ENCODE measurements at places on chromosomes 7 and 10. TPM values are rescaled to one million over a fixed set of nuclear protein-coding genes. Genes with fewer than 3 reads are reported as not detected.

- H3K27me3 ChIP-seq: no peaks in the 10 kb centered on the region
- H3K27ac ChIP-seq: no peak overlapping the region
- H3K4me3 ChIP-seq: no peak overlapping the region
- no peak for DNase-seq
These were observed 106.5 kb downstream of the ABLIM1 start for GRCh38 chr10:114551636-114551972.

DNA sequence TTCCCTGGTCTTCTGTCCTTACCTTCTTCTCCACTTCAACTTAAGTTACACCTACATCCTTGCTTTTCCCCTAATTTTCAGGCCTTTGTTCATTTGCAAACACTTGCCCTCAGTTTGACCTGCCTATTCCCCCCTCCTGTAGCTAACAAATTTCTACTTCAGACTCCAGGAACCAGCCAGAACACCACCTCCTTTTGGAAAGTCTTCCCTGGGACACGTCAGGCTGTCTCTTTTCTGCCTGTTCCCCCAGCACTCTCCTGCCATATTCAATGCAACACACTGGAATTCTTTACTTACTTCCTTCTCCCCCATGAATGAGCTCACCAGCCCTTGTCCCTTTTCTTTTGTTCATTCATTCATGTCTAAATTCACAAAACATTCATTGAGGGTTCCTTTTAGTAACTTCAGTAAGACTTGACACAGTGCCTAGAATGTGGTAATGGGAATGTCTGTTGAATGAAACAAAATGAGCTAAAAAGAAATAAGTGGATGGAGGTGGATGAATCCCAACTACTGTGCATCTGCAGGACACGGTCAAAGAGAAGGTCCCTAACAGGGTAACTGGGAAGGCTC, 478.0 kb downstream of the KCNMA1 start:
- no peak overlapping the region for H3K27ac ChIP-seq
- H3K27me3 ChIP-seq: no peaks in the 10 kb centered on the region
- DNase-seq: no peak

- H3K27me3 ChIP-seq: no peaks in the 10 kb centered on the region
- peak overlapping the region; percentile 82 for H3K4me3 ChIP-seq
- H3K36me3 ChIP-seq: no peaks in the 10 kb centered on the region
- peak overlapping the region; percentile 97 for H3K27ac ChIP-seq
These were observed 1.0 kb downstream of the ATE1 start for GRCh38 chr10:121926671-121927317.

DNA sequence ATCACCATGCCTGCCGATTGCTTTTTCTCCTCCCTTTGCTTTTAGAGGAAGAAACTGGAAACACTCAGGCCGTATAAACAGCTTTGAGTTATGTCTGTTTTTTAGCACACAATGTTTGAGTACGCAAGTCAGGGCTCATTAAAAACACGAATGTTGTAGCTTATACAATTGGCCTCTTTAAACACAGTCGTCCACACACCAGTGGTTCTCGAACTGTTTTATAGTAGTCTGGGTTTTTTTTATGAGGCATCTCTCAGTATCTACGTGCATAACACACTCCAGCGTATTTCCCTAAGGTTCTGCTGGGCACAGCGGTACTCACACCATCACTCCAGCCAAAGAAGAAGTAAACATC, 13.4 kb upstream of the CARD11 start:
- H3K4me1 ChIP-seq: no peaks in the 10 kb centered on the region
- DNase-seq: no peak
- no peaks in the 10 kb centered on the region for H3K27me3 ChIP-seq
- H3K27ac ChIP-seq: no peak overlapping the region
- H3K36me3 ChIP-seq: no peaks in the 10 kb centered on the region

DNA sequence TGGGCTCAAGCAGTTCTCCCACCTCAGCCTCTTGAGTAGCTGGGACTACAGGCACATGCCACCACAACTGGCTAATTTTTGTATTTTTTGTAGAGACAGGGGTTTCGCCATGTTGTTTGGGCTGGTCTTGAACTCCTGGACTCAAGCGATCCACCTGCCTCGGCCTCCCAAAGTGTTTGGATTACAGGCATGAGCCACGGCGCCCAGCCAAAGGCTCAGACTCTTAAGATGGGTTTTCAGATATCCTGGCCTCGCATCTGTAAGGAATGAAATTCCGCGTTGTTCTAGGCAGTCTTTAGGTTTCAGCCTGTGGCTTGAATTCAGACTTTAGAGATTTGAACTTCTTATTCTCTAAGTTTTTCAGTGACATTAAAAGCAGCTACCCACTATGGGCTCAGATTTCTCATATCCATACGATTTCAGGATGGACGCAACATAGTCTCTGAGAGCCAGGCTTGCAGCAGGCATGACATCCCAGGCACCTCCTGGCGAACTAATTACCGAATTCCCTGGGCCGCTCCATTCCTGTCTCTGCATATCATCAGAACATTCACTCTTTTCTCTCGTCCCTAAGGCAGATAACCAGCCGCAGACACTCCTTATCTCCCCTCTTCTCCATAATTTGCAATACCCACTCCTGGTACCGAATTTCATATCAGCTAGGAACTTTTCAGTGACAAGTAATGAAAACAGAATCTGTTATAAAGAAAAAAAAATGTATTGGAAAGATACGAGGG, 29.7 kb downstream of the IL15RA start:
- no peaks in the 10 kb centered on the region for H3K27me3 ChIP-seq
- no peaks in the 10 kb centered on the region for H3K36me3 ChIP-seq
- peaks cover 5% of the 10 kb centered on the region for H3K4me1 ChIP-seq
- H3K4me3 ChIP-seq: no peak overlapping the region
- no peak for DNase-seq

DNA sequence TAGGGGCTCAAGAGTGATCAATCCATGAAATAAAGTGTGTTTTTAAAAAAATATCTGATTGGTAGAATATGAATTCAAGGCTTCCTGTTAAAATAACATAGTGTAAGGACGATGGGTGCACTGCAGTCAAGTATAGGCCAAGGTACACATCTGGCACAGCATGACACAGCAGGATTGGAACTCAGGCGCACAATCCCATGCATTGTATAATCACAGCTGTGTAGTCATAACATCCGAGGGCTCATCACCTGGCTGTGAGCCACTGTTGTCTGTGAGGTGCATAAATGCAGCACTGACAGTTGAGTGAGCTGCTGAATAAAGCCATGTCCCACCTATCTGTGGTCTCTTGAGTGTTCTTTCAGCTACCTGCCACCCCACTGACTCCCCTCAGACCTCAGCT, 142.3 kb upstream of the HPS1 start:
- no peaks in the 10 kb centered on the region for H3K4me1 ChIP-seq
- H3K36me3 ChIP-seq: no peaks in the 10 kb centered on the region
- H3K27ac ChIP-seq: no peak overlapping the region
- no peak for DNase-seq
- H3K4me3 ChIP-seq: no peak overlapping the region

DNA sequence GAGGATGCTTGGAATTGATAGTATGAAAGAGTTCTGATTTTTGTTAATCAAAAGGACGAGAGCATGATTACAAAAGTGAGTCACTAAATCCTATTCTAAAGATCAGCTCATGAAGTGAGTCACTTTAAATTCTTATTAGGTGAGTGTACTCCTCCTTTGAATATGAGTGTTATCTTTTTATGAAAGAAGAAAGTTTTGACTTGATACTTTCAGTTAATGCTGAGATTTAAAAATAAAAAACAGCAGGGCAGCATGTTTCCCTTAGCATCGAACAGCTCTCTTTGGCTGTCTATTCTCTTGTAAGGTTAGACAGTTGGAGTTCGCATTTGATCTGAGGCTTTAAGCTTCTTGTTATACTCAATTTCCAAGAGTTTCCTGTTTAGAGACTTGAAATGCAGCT, 222.0 kb downstream of the TWIST1 start:
- no peak overlapping the region for H3K27ac ChIP-seq
- H3K27me3 ChIP-seq: no peaks in the 10 kb centered on the region
- no peak for DNase-seq
- no peak overlapping the region for H3K4me3 ChIP-seq

DNA sequence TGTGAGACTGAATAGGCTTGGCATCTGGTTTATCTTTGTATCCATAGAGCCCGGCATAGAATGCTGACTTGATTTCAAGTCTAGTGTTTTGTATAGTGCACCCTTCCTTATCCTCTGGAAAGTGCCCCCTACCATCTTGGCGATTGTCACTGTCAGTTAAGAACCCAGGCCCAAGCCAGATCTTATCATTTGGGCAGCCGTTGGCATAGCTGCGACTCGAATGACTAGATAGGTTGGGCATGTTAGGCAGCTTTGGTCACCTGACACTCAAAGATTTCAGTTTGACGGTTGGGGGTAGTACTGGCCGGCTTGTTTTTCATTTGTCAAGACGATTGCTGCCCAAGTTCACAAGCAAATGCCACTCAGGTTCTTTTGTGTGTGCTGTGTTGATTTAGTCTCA, 6.6 kb downstream of the NIPSNAP2 start:
- DNase-seq: no peak
- H3K36me3 ChIP-seq: peaks cover 2% of the 10 kb centered on the region
- no peaks in the 10 kb centered on the region for H3K4me1 ChIP-seq
- H3K27ac ChIP-seq: no peak overlapping the region

GRCh38 chr10:116802474-116802873, 46.8 kb upstream of the ENO4 start:
- no peak overlapping the region for H3K4me3 ChIP-seq
- no peaks in the 10 kb centered on the region for H3K36me3 ChIP-seq
- no peaks in the 10 kb centered on the region for H3K27me3 ChIP-seq
- H3K27ac ChIP-seq: no peak overlapping the region
- no peaks in the 10 kb centered on the region for H3K4me1 ChIP-seq

- no peak overlapping the region for H3K4me3 ChIP-seq
- no peaks in the 10 kb centered on the region for H3K27me3 ChIP-seq
- no peak for DNase-seq
- no peak overlapping the region for H3K27ac ChIP-seq
- no peaks in the 10 kb centered on the region for H3K36me3 ChIP-seq
- no peaks in the 10 kb centered on the region for H3K4me1 ChIP-seq
These were observed 67.1 kb downstream of the ABCC2 start for GRCh38 chr10:99849536-99849935.

The PTTG1IP2 gene
- total RNA-seq: not detected

The CPVL gene
- total RNA-seq: not detected

The HTR5A gene
- total RNA-seq: not detected

The AKR1D1 gene
- not detected for total RNA-seq

The MNX1 gene
- total RNA-seq: not detected

All from B cell (primary cell).